ENCODE measurements at places on chromosomes 16 and 17.

DNA sequence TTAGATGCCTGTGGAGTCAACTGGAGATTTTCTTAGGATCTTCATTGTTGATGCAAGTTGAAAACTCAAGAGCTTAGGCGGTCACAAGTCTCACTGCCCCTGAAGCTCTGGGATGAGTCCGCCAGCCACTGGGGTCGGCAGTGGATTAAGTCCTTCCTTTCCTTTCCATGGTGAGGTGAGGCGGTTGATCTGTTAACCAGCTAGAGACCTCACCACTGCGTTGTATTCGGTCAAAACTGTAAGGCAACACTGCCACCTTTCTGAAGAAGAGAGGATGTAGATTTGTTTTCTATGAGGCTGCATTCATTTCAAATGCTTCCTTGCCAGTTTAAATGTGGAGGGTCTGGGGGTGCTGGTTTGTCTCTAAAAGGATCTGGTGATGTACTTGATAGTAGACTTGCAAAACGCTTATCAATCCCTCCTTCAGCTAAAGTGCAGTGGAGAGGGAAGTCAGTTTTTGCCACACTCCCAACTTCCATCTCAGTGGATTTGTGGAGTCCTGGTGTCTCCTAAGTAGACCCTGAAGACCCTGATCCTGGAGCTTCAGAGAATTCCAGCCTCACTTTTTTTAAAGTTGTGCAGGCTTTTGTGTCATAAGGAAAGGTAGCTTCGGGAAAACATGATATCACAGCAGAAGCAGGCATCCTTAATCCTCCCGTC is 1.7 kb downstream of the MYOCD start:
- peak; percentile 33 for DNase-seq

DNA sequence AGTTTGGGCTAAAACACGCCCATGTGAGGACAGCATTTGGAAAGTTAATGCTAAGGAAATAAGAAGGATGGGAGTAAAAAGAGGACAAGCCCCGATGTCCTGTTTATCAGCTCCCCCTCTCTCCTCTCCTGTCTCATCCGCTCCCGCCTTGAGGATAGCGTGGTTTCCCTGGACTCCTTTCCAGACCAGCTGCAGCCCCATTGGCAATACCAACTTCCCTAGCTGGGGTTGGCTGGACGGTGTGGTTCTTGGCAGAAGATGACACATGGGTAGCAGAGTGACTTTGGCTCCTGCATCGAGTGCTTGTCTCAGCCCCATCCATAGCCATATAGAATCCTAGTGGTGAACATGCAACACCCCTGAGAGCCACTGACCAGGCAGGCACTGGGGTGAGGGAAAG is 185.9 kb downstream of the CCDC182 start:
- no peak for DNase-seq

GRCh38 chr16:14186795-14187221 is 115.7 kb downstream of the MRTFB start:
- no peak for DNase-seq

DNA sequence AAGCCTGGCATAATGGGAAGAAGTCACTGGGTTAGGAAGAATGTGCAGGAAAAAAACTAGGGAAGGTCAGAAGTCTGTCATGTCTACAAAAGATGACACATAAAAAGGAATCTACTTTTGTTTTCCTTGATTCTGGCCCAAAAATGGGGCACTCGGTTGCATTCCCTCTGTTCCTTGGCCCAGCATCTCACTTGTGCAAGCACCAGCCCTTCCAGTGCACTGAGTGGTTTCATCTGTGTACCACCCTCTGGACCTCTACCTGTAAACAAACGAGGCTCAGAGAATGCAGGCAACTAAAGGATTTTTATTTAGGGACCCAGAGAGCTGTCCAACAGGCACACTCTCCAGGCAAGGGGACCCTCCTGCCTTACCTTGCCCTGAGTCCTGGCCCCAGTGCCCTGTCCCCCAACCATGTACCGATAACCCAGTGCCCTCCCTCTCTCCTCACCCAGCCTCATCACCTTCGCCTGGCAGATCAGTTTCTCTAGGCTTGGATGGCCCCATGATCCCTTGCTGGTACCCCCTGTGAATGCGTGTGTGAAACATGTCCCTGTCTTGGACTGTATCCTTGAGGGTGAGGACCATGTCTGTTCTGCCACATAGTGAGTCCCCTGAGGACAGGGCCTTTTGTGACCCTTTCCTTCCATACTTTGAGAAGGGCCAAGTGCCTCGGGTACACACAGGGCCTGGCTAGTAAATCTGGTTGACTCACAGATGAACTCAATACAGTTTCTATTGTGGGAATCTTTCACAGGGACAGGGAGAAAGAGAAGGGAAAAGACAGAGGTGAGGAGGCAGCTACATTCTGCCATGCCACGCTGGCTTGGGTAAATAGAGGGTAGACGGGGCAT is 13.3 kb downstream of the NXPH3 start:
- no peak for DNase-seq

- DNase-seq, result no peak
Observed at GRCh38 chr17:19286751-19287341, 49.7 kb downstream of the EPN2 start.

DNA sequence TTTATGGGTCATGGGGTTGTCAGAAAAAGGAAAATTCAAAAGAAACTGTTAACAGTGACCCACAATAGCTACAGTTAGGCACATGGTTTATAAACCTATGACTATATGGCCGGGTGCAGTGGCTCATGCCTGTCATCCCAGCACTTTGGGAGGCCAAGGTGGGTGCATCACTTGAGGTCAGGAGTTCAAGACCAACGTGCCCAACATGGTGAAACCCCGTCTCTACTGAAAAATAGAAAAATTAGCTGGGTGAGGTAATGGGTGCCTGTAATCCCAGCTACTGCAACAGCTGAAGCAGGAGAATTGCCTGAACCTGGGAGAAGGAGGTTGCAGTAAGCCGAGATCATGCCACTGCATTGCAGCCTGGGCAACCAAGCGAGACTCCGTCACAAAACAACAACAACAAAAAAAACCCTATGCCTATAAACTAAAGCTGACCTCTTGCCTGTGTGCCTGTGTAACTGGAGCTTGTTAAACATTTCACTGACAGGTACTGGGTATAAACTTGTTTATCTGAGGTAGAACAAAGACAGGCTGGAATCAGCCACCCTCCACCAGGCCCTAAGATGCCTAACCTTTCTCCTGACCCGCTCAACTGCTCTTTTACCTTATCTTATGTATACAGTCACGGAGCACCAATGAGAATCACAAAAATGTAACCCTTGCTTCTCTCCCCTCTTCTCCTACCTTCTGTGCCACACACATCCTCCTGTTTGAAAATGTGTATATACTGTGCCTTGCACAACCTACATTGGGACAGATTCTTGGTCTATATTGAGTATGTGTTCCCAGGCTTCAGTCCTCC is 62.9 kb upstream of the ATF7IP2 start:
- DNase-seq, result no peak

- DNase-seq, result peak; percentile 48
Observed at GRCh38 chr17:78532922-78533640, 44.1 kb downstream of the DNAH17 start.

GRCh38 chr17:80030730-80031410 is 4.8 kb downstream of the TBC1D16 start:
- DNase-seq, result no peak

- DNase-seq, result no peak
Observed at GRCh38 chr17:82179946-82180475, 32.6 kb downstream of the CCDC57 start.
